ENCODE measurements at places on chromosomes 11 and 22. TPM values are rescaled to one million over a fixed set of nuclear protein-coding genes. Genes with fewer than 3 reads are reported as not detected.

The OR52N4 gene
- total RNA-seq = not detected

DNA sequence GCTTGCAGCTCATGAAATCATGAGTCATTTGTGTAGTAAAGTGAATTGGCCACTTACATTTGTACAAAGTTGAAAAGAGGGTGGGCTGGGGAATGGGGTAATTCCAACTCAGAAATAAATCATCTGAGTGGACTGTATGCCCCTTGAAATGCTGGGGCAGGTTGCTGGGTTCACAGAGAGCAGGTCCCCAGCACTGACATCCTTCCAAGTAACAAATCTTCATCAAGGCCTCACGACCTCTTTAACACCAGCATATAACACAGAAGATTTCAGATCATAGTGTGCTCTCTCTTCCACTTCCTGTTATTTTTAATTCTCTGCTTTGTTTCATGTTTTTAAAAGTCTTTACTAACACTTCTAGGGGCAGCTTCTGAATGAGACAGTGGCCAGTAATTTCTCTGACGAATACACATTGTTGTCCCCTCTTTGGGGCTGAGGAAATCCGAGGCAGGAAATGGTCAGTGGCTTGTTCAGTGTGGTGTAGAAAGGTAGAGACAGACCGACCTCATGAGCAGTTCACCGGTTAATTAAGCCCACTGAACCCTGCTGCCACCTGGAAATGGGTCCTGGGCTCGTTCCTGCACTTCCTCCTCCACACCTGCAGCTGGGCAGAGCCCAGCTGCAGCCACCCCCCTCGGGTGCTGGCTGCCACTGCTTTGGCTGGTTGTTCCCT lies 127.7 kb downstream of the MAML2 start:
- H3K4me3 ChIP-seq = no peak overlapping the region
- H3K36me3 ChIP-seq = no peaks in the 10 kb centered on the region
- H3K4me1 ChIP-seq = peaks cover 66% of the 10 kb centered on the region
- H3K27ac ChIP-seq = peak overlapping the region; percentile 74

DNA sequence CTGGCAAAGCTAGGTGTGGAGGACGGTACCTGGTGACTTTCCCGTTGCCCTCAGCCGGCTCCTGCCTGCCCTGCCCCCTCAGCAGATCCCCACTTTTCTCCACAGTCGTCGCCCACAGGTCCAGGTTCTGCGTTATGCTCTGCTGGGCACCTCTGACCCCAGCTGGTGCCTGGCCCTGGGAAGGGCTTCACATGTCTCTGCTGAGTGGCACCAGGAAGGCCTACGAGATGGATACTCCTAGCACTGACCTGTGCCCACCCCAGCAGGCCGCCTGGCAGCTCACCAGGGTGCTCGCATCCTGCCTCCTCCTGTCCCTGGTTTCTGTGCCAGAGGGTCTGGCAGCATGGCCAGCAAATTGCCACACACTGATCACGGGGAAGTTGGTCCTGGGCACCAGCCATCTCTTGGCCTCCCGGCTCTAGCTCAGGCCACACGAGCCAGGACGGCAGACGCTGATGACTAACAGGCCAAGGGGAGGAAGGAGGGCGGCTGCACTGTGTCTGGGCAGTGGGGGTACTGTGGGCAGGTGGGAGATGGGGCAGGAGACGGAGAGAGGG lies 13.8 kb downstream of the CARS1 start:
- H3K4me3 ChIP-seq = no peak overlapping the region
- H3K27me3 ChIP-seq = no peaks in the 10 kb centered on the region
- H3K4me1 ChIP-seq = peaks cover 28% of the 10 kb centered on the region
- peaks cover 63% of the 10 kb centered on the region for H3K36me3 ChIP-seq
- DNase-seq = no peak

GRCh38 chr11:117545706-117546105 lies 218.1 kb downstream of the CEP164 start:
- H3K4me3 ChIP-seq = no peak overlapping the region
- DNase-seq = no peak
- no peaks in the 10 kb centered on the region for H3K27me3 ChIP-seq
- H3K4me1 ChIP-seq = no peaks in the 10 kb centered on the region

- no peaks in the 10 kb centered on the region for H3K27me3 ChIP-seq
- H3K36me3 ChIP-seq = no peaks in the 10 kb centered on the region
- H3K27ac ChIP-seq = no peak overlapping the region
- no peaks in the 10 kb centered on the region for H3K4me1 ChIP-seq
Observed at GRCh38 chr22:32103658-32104315, 55.3 kb downstream of the C22orf42 start.

DNA sequence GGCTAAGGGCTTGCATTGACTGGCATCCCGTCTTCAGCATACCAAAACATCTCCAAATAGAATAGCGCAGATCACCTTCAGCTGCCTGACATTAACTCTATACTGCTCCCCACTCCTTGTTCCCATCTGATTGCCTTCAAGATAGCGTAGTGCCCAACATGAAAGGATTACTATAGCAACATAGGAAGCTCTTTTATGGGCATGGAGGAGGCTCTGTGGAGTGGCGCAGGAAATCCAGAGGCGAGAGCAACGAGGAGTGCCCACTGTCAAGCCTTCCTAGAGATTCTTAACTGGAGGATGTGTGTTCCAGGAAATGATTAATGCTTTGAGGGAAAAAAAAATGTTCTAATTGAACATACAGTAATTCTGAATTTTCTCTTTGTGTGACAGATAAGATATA lies 213.3 kb downstream of the CADM1 start:
- DNase-seq = no peak
- H3K4me1 ChIP-seq = no peaks in the 10 kb centered on the region
- no peak overlapping the region for H3K4me3 ChIP-seq
- H3K27ac ChIP-seq = no peak overlapping the region
- H3K27me3 ChIP-seq = no peaks in the 10 kb centered on the region
- no peaks in the 10 kb centered on the region for H3K36me3 ChIP-seq

All from esophagus muscularis mucosa (tissue), 4 donors.